Mesangial cell (primary cell): ENCODE measurements at places on chromosomes 2 and 18. TPM values are rescaled to one million over a fixed set of nuclear protein-coding genes. Genes with fewer than 3 reads are reported as not detected.

GKN1 gene
- total RNA-seq = not detected in 2 replicates

ALKAL2 gene
- 0.25 TPM in 1 of 2 replicates, not detected in the other for total RNA-seq

TMEFF2 gene
- 0.13 TPM in 1 of 2 replicates, not detected in the other for total RNA-seq

MEIS1 gene
- total RNA-seq = 7.7 and 12.8 TPM in 2 replicates

L3MBTL4 gene
- 0.65 and 1.6 TPM in 2 replicates for total RNA-seq

RNASEH1 gene
- 13.8 and 26.1 TPM in 2 replicates for total RNA-seq

CUL3 gene
- 22.9 and 36.3 TPM in 2 replicates for total RNA-seq

IGFBP5 gene
- total RNA-seq = 141 and 187 TPM in 2 replicates

RAX gene
- not detected in 2 replicates for total RNA-seq

RGPD3 gene
- under 0.01 and 0.13 TPM in 2 replicates for total RNA-seq

DAPL1 gene
- total RNA-seq = 5.3 TPM in 1 of 2 replicates, not detected in the other

HOXD9 gene
- 5.7 and 11.4 TPM in 2 replicates for total RNA-seq

PROKR1 gene
- not detected in 2 replicates for total RNA-seq

ABCG5 gene
- total RNA-seq = not detected in 2 replicates

TMEM178A gene
- total RNA-seq = 4.4 and 12.5 TPM in 2 replicates

GPR75 gene
- 0.98 and 1.1 TPM in 2 replicates for total RNA-seq

VIT gene
- total RNA-seq = not detected in 2 replicates

POTEC gene
- total RNA-seq = not detected in 2 replicates

HOXD13 gene
- not detected in 2 replicates for total RNA-seq

CIB4 gene
- total RNA-seq = not detected in 2 replicates

CYP27C1 gene
- total RNA-seq = 2.0 TPM in 2 replicates

COL5A2 gene
- total RNA-seq = 174 and 239 TPM in 2 replicates

KIAA2012 gene
- under 0.01 TPM in 1 of 2 replicates, not detected in the other for total RNA-seq

UCN gene
- 0.65 and 0.76 TPM in 2 replicates for total RNA-seq

LONRF2 gene
- total RNA-seq = 0.49 and 1.9 TPM in 2 replicates

CYTIP gene
- total RNA-seq = 0.38 and 6.8 TPM in 2 replicates

LAMA3 gene
- 8.8 and 45.0 TPM in 2 replicates for total RNA-seq
